ENCODE measurements at places on chromosomes 12 and 14. TPM values are rescaled to one million over a fixed set of nuclear protein-coding genes. Genes with fewer than 3 reads are reported as not detected.

HPD gene
- polyA plus RNA-seq = 393 TPM

GRCh38 chr12:14782756-14783155 lies 20.5 kb downstream of the WBP11 start:
- no peak for DNase-seq

GRCh38 chr12:5138845-5139244 lies 95.2 kb downstream of the KCNA5 start:
- no peak for DNase-seq

DNA sequence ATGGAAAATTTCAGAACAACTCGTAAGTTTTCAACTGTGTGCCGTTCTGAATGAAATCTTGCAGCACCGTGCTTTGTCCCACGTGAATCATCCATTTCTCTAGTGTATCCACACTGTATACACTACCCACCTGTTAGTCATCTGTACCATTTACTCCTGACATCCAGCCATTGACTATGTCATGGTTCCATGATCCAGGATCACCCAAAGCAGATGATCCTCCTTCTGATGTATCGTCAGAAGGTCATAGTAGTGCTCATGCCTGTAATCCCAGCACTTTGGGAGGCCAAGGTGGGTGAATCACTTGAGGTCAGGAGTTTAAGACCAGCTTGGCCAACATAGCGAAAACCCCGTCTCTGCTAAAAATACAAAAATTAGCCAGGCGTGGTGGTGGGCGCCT lies 122.9 kb downstream of the PPHLN1 start:
- no peak for DNase-seq

KLRC4 gene
- polyA plus RNA-seq = not detected

GRCh38 chr12:26736563-26737486 lies 96.2 kb downstream of the ITPR2 start:
- DNase-seq = no peak

- no peak for DNase-seq
Measured at GRCh38 chr12:82008251-82008650, 249.1 kb upstream of the PPFIA2 start.

WASHC3 gene
- polyA plus RNA-seq = 95.9 TPM

GRCh38 chr12:89343127-89343526 lies 9.2 kb downstream of the DUSP6 start:
- DNase-seq = no peak

LRP1-AS gene
- polyA plus RNA-seq = not detected

DNA sequence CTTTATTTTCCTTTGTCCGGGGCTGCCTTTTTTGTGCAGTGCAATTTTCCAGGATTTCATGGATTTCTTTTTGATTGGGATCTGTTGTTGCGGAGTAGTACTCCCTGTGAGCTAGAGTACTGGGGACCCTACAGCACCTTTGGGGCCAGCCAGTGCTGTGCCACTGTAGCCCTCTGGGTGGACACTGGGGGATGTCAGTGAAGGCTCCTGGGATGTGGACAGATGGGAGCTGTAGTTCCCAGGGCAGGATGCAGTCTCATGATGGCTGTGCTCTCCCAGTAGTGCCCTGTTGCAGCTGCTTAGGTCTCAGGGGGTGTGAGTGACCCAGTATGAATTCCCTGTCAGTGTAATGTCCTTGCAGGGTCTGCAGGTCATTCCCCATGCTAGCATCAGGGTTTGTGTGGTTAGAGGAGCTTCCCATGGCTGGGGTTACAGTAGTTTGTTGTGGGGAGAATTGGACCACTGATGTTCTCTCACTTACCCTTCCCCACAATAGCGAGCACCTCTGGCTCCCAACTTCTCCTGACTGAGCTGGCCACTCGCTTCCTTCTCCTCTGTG lies 72.2 kb downstream of the BRMS1L start:
- no peak for DNase-seq

GRCh38 chr14:36295642-36296627 lies 24.5 kb downstream of the MBIP start:
- DNase-seq = no peak

DNA sequence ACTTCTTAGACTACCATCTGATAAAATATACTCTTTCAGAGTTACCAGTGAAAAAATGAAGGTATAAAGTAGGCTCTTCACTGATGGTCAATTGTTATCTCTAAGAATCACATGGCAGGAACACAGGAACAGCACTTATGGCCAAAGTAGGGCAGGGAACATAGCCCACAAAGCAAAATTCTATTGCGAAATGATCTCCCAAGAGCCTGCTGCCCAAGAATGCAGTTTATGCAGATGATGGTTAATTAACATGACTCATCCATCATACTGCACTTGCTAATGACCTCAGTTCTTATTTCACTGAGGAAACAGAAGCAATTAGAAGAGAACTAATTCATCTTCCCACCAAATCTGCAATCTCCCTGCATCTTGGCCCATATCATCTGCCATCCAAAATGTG lies 133.8 kb downstream of the SLC2A13 start:
- DNase-seq = no peak

GRCh38 chr14:103651585-103651984 lies 22.6 kb downstream of the KLC1 start:
- no peak for DNase-seq

DNA sequence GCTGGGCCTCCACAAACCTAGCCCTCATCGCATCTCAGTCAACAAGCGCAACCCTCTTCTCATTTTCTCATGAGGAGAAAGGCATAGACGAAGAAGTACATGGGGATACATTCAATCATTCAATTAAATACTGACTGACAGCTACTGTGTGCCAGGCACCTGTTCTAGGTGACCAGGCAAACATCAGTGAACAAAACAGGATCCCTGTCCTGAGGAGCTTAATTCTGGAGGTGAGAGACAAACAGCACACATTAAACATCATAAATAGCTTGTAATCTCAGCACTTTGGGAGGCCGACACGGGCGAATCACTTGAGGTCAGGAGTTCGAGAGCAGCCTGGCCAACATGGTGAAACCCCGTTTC lies 362 bp upstream of the ACYP1 start:
- DNase-seq = no peak

DNA sequence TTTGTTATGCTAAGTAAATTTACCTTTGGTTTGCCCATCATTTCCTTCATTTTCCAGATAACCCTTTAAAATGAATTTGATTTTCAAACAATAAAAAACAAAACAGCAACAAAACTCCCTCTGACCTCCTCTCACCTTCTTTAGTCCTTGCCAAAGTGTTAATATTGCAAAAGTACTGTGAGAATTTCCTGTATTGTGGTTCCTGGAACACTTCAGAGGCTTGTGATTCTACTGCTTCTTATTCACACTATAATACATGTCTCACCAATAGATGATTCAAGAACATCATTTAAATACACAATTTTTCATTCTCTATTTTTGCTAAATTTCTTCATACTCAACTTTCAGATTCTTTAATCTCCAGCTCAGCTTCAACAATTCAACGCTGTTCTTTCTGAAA lies at the start of gene KLRD1:
Gene KLRD1, plus strand, starts transcription at position 241 of the 400 bp plus-strand sequence. CDS start 208 bp downstream, outside the sequence.
- DNase-seq = no peak

- DNase-seq = no peak
Measured at GRCh38 chr12:110351119-110351518, 52.4 kb downstream of the ANAPC7 start.

GRCh38 chr12:5758347-5758746 lies 186.7 kb downstream of the ANO2 start:
- DNase-seq = no peak

GPR135 gene
- polyA plus RNA-seq = 0.77 TPM

ABCB9 gene
- 4.6 TPM for polyA plus RNA-seq

GRCh38 chr12:91249518-91250272 lies 67.1 kb upstream of the DCN start:
- no peak for DNase-seq

TMEM132C gene
- 0.75 TPM for polyA plus RNA-seq

GRCh38 chr12:113224955-113225354 lies 3.7 kb downstream of the TPCN1 start:
- DNase-seq = no peak

DNA sequence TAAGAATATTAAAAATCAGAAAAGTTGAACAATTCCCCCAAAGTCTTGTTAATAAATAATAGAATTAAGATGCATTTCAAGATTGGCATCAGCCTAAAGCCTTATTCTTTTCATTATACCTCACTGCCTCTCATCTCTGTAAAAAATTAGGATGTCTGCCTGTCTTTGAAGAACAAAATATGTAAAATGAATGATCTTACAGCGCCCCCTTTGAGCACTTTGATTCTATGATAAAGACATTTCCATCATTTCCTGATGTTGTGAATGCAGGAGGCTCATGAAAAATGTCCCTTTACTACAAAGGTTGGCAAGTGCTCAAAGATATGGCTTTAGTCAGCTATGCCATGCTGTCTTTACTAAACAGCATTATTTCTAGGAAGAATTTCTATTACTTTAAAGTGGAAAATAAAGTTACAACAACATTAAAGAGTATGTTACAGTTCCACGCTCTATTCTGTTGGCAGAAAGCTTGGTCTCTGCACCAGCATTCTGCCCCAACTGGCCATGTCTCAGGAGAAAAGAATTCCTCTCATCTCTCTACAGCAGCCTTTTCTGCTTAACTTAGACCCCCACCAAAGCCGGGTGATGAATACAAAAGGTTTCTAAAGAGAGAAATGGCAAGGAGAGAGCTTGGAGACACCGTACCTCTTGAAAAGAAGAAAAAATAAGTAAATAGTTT lies 95.1 kb downstream of the LLPH start:
- no peak for DNase-seq

PAPLN gene
- polyA plus RNA-seq = 19.1 TPM

BRI3BP gene
- 6.8 TPM for polyA plus RNA-seq

RFLNA gene
- polyA plus RNA-seq = 0.82 TPM

- no peak for DNase-seq
Measured at GRCh38 chr12:12506496-12506890, 56.2 kb downstream of the DUSP16 start.

- no peak for DNase-seq
Measured at GRCh38 chr12:14810953-14811483, 3.0 kb downstream of the SMCO3 start.

RHEBL1 gene
- 0.52 TPM for polyA plus RNA-seq

GRCh38 chr12:124517260-124518050 lies 50.0 kb downstream of the NCOR2 start:
- peak; percentile 81 for DNase-seq

SLC2A13 gene
- polyA plus RNA-seq = 3.9 TPM

DNA sequence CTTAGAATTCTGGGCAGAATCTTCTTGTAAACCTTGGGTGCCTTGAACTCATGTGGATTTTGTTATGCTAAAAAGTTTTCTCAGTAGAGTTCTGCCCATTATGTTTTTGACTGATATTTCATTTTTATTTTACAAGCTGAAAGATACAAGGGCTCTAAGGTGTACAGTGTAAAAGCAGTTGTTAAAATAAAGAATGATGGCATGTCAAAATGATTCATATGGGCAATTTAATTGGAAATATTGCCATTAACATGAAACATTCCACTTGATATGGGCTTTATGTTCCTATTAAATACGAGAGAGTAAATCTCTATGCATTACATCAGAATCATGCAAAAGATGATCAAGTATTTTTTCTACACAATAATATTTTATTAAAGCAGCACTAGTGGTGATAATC lies 295.1 kb upstream of the ATP2B1 start:
- no peak for DNase-seq

- peak; percentile 56 for DNase-seq
Measured at GRCh38 chr12:19572920-19573558, 133.7 kb downstream of the AEBP2 start.

- DNase-seq = no peak
Measured at GRCh38 chr12:90978117-90978770, 23.3 kb upstream of the CCER1 start.

DNA sequence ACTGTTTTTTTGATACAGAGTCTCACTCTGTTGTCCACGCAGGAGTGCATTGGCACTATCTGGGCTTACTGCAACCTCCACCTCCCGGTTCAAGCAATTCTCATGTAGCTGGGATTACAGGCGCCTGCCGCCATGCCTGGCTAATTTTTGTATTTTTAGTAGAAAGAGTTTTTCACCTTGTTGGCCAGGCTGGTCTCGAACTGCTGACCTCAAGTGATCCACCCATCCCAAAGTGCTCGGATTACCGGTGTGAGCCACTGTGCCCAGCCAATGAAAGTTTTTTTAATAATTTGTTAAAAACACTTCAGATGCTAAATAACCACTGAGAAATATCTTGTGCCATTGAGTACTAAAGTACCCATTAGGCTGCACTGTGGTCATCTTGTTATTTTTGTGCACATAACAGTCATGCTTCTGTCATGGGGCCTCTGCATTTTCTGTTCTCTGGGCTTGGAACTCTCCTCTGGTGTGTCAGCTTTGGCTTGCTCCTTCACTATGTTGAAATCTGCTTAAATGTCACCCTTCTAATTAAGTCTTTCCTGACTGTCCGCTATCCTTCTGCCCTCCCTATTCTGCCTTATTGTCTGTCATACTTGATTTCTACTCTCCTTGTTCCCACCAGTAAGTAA lies 105.1 kb downstream of the KTN1 start:
- DNase-seq = no peak

KCNA5 gene
- polyA plus RNA-seq = 1.8 TPM

DNA sequence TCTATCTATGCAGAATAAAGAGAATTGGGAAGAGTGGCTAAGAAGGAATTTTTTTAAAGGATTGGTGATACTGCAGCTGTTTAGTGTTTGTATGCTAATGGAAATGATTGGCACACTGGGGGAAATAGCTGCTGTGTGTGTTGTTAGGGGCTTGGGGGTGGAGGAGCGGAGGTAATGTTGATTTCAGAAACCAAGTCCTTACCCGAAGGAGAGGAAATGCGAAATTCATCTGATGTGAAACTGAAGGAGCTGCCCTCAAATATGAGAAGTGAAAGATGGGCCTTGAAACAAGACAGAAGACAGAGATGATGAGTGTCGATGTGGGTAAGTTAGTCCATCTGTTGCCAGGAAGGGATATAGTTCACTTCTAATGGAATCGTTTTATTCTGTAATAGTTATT lies 21.2 kb upstream of the RNASE12 start:
- DNase-seq = no peak

DNA sequence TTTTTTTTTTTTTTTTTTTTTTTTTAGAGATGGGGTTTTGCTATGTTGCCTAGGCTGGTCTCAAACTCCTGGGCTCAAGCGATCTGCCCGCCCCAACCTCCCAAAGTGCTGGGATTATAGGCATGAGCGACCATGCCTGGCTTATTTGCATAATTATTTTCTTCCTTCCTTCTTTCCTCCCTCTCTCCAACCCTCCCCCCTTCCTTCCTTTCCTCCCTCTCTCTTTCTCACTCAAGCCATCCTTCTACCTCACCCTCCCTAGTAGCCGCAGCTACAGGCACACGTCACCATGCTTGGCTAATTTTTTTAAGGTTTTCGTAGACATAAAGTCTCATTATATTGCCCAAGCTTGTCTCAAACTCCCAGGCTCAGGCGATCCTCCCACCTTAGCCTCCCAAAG lies 83.8 kb downstream of the PEBP1 start:
- no peak for DNase-seq

DNA sequence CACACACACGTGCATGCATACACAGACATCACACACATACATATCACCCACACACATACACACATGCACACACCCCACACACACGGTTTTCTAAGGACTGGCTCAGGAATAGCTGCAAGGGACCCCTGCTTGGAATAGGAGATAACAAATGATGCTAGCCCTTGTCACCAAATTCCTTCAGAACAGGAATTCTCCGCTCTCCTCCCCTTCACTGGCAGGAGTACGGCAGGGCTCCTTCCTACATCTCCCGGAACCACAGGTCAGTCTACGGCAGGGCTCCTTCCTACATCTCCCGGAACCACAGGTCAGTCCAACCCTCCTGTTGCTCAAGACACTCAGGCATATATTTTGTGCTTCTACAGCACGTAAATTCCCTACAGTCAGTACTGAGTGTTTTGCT lies 23.9 kb downstream of the PHLDA1 start:
- no peak for DNase-seq
